ENCODE measurements at places on chromosomes 4 and X.

DNA sequence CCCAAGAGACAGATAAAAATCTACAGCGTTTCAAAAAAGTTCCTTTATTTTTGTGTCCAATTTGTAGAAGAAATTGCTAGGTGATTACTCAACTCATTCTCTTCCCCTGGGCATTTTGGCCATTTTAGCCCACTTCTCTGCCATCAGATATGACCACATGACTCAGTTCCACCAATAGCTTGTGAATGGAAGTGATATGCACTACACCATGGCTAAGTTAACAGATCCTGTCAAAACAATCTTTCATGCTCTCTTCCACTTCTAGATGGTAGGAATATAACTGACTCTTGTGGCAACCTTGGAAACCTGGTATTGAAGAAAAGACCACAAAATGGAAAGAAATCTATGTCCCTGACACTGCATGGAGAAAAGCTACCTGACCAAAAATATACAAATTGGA, 26.2 kb upstream of the FREM3 start:
- DNase-seq = no peak

- DNase-seq = no peak
Measured at GRCh38 chrX:117957128-117957527, 159.5 kb downstream of the KLHL13 start.

DNA sequence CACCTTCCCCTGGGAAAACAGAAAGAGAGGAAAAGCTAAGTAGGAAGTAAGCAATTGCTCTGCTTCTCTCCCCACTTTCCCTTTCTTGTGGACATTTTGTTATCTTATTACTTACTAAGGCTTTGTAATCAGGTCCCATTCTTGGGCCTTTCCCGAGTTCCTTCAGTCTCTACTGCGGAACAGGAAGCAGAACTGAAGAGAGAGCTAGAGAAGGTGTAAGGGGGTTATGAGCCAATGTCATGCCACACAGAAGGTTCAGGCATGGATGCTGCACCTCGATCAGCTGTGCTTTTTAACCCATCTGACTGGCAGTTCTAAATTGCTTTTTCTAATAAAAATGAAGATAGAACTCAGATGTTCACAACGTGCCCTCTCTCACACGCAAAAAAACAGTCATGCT, 83.6 kb downstream of the MID1 start:
- no peak for DNase-seq

DNA sequence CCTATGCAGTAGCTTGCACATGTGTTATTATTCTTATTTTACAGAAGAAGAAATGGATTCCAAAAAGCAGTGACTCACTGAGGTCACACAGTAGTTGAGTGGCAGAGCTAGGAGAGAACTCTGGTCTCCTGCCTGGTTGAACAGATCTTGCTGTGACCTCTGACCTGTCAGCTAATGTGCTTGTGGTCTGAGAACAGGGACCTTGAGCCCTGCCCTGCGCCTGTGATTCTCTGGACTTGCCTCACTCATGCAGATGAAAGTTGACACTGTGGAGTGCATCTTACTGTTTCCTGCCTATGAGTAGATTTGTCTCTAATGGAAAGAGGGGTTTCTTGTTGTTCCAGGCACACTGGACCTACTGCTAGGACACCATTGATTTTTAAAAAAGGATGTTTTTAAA, 32.3 kb downstream of the ETNPPL start:
- no peak for DNase-seq

- DNase-seq = no peak
Measured at GRCh38 chr4:74366367-74366911, 1.5 kb downstream of the EREG start.

DNA sequence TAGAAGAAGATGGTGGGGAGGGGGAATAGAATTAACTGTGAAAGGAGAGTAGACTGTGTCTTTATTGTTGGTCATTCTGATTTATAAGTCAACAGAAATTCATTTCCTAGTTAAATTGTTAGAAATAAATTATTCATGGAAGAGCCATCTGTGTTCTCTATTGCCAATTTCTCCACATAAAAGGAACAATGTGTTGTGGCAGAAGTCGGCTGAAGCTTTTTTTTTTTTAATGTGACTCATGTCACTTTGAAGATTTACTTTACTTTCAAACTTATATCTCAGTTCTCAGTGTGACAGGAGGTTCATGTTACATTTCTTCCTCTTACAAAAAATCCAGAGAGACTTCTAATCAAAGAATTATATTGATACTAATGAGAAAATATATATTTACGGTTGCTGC, 60.5 kb downstream of the CPE start:
- no peak for DNase-seq

DNA sequence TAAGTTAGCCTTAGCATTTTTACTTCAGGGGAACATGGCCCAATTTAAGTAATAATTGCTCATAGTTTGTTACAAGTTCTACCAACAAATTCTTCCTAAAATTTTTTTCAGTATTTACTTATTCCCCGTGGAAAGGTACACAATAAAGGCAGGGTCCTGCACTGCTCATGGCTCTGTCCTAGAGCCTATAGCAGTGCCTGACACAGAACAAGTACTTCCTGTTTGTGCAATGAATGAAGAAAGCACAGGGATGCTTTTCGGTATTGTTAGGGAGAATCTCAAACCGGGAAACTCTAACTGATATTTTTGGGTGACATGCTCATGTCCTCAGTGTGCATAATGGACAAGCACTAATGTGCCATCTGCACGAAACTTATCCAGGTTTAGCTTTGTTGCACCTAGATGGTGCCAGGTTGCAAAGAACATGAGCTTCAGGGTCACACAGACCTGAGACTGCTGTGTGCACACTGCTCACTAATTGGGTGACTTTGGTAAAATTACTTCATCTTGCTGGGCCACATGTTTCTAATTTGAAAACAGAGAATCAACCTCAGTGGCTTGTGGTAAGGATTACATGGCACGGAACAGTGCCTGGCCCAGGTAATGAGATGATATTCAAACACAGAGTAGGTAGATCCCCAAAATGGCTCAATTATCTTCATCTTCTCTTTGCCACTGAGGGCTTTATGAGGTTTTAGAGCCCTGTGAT, 175.8 kb upstream of the NPY2R start:
- no peak for DNase-seq

DNA sequence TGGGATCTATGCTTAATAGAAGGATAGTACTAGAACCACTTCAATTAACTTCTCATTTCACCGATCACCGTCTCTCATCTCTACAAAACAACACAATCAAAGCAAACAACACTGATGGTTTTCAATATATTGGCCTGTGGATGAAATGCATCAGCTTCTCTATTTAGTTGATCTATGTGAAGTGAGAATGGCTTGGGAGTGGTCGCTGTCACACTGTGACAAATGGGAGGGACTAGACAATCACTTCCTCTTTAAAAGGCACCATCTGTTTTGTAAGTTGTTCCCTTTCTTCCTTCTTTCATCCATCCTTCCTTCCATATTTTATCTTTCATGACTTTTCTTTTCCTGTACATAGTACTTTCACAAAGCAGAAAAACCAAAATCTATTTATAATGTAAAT, 23.9 kb upstream of the NWD2 start:
- DNase-seq = no peak

GRCh38 chr4:85659610-85660218, 184.8 kb downstream of the ARHGAP24 start:
- DNase-seq = no peak

- no peak for DNase-seq
Measured at GRCh38 chrX:76796311-76796710, 368.8 kb downstream of the MAGEE1 start.

- DNase-seq = no peak
Measured at GRCh38 chrX:791479-792034, 161.0 kb downstream of the SHOX start.

GRCh38 chr4:56215901-56216300, 171.4 kb downstream of the AASDH start:
- no peak for DNase-seq

DNA sequence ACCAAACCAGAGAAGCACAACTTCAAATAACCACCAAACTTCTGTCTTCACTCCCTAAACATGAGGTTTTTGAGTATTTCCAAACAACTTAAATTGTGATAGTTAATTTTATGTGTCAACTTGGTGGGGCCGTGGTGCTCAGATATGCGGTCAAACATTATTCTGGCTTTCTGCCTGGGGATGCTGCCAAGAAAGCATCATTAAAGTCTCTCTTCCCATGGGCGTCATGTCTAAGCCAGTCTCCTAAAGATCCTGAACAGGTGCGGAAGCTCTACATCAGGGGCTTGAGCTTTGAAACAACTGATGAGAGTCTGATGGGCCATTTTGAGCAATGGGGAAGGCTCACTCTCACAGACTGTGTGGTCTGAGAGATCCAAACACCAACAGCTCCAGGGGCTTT, 24.1 kb upstream of the SOD3 start:
- DNase-seq = no peak

DNA sequence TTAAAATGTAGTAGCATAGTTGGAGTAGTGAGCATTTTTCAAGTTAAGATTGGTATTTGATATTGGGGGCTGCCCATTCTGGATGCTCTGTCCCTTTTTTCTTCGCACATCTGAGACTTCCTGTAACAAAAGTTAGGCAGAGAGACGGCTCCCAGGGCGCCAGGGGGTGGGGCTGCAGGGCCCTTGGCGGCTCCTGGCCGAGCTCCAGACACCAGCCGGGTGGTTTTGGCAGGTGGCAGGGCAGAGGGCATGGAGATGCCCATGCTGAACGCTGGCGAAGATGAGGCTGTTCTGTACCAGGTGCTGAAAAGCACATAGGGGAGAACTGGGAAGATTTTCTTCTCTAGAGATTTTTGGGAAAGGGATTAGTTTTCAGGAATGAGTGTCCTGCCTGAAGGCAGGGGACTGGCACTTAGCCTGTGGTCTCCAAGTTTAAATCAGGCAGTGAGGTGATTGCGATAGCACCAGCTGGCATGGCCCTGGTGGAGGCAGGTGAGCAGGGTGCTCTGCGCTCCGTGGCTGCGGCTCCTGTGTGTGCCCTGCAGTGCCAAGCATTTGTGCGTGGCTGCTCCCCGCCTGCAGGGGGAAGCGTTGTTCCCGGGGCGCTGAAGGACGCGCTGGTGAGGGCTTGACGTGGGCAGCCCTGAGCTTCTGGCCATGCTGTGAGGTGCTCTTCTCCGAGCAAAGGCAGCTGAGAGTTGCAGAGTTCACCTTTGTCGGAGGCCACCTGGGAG, 23.6 kb upstream of the HGFAC start:
- DNase-seq = no peak

DNA sequence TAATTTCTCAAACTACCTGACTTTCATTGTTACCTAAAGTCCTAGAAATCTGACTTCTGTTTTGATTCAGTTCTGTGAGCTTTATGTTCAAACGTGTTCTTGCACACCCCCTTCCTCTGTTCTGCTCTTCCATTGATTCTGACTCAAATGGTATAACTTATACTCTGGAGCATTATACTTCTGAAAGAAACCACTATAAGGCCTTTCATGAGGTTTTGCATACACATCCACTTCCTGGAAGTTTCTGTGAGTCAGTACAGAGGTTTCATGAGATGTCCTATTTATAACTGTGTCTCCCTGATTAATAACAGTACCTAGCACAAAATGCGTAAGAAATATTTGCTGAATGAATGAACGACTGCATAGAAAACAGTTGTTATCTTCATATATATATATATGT, 540.2 kb upstream of the CT83 start:
- DNase-seq = no peak

GRCh38 chr4:113873508-113873907, 105.9 kb downstream of the ARSJ start:
- DNase-seq = no peak

DNA sequence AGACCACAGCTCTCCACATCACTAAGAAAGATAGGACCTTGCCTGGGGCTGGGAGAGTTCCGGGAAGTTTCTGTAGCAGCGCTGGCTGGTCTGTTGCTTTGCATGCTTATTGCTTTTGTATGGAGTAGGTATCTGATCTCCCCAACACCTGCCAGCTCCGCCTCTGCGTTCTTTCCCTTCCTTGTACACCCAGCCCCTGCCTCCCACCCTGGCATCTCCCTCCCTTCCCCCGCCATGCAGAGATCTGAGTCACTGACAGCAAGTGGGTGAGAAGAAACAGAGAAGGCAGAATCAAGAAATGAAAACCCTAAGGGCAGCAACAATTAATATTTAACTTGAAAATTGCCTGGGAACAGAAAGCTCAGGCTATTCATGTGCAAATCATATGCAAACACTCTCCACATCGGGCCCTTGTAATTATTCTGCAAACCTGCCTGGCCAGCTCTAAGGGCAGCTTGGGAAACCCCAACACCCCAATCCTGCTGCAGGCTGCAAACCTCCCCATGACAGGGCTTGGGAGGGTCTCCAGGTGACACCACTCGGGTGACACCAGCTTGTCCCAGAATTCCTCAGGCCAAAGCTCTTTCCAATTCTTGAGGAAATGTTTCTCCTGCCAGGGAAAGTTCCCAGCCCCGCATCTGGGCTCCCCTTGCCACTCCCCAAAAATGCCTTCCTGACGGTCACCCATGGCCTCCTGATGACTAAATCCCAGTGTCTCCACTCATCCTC, 257.2 kb downstream of the FBXW7 start:
- DNase-seq = no peak

DNA sequence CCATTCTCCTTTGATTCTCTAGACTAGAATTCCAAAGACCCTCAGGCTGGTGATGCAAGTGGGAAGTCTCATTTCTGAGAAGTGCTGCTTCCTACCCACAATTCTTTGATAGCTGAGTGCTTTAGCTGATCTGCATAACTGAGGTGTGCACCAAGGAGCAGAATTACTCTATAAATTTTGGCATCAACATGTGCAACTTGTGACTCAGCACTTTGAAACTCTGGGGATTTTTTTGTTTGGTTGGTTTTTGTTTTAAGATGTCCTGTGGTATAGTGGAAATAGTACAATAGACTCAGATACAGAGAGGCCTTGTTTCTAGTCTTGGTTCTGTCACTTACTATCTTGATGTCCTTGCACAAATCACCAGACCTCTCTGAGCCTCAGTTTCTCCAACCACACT, 148.4 kb downstream of the AR start:
- no peak for DNase-seq

GRCh38 chr4:73844345-73844744, 7.9 kb downstream of the CXCL6 start:
- DNase-seq = no peak

DNA sequence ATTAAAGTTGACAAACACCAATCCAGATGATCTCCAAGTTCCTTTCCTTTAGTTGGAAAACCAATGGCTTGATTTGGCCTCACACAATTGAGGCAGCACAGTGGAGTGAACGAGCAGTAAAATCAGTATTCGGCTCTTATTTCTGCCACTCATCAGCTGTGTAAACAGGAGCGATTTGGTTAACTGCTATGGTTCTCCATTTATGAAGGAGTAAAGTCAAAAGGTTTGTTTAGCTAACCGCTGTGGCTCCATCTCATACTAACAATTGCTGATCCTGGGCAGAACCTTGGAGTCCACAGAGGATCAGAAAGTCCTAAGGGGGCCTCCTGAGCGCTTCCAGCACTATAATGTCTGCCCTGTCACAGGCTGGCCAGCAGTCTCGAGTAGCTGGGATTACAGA, 54.5 kb upstream of the EXOC1L start:
- DNase-seq = peak; percentile 38
